ENCODE measurements at places on chromosomes 5 and 9. TPM values are rescaled to one million over a fixed set of nuclear protein-coding genes. Genes with fewer than 3 reads are reported as not detected.

DNA sequence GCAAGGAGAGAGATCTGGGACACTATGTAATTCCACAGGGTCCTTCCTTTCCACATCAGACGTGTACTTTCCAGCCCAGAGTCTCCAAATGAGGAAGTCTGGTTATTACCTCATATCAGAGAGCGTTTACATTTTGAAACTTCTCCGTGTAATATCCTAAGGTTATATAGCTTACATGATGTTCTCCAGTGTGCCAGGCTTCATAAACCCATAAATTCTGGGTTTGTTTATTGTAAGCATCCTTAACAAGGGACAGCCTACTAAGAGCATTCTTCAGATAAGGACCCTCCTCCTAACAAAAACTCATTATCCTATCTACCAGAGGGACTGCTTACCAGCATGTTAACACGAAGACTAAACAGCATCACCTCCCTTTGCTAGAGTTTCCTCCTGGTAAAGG is 17.9 kb downstream of the SRFBP1 start:
- no peak for DNase-seq
- H3K27ac ChIP-seq: no peak overlapping the region
- no peaks in the 10 kb centered on the region for H3K27me3 ChIP-seq
- H3K4me1 ChIP-seq: no peaks in the 10 kb centered on the region

The LCN15 gene
- total RNA-seq: not detected

- no peaks in the 10 kb centered on the region for H3K27me3 ChIP-seq
- H3K4me3 ChIP-seq: no peak overlapping the region
- no peaks in the 10 kb centered on the region for H3K36me3 ChIP-seq
- DNase-seq: no peak
- no peaks in the 10 kb centered on the region for H3K4me1 ChIP-seq
- no peak overlapping the region for H3K27ac ChIP-seq
Measured at GRCh38 chr9:118271331-118271730, 567.1 kb downstream of the TLR4 start.

GRCh38 chr9:97447001-97447400 is 35.1 kb downstream of the TDRD7 start:
- peaks cover 1% of the 10 kb centered on the region for H3K4me1 ChIP-seq
- no peak for DNase-seq

The SPAG8 gene
- 1.0 TPM for total RNA-seq

- no peak for DNase-seq
- no peaks in the 10 kb centered on the region for H3K27me3 ChIP-seq
- H3K4me1 ChIP-seq: peaks cover 10% of the 10 kb centered on the region
- H3K27ac ChIP-seq: no peak overlapping the region
- H3K4me3 ChIP-seq: no peak overlapping the region
- no peaks in the 10 kb centered on the region for H3K36me3 ChIP-seq
Measured at GRCh38 chr9:15693701-15694100, 140.9 kb downstream of the CCDC171 start.

GRCh38 chr5:5968981-5969380 is 409.4 kb downstream of the MED10 start:
- no peaks in the 10 kb centered on the region for H3K27me3 ChIP-seq
- H3K4me1 ChIP-seq: 0 out of 2 replicates have a peak, but pooled peaks cover 7% of the 10 kb centered on the region
- no peak for DNase-seq
- no peaks in the 10 kb centered on the region for H3K36me3 ChIP-seq

The CDX1 gene
- not detected for total RNA-seq

All from PC-9 (cell line).